Psoas muscle (tissue), 8 donors: ENCODE measurements at places on chromosomes 5 and 9. TPM values are rescaled to one million over a fixed set of nuclear protein-coding genes. Genes with fewer than 3 reads are reported as not detected.

DNA sequence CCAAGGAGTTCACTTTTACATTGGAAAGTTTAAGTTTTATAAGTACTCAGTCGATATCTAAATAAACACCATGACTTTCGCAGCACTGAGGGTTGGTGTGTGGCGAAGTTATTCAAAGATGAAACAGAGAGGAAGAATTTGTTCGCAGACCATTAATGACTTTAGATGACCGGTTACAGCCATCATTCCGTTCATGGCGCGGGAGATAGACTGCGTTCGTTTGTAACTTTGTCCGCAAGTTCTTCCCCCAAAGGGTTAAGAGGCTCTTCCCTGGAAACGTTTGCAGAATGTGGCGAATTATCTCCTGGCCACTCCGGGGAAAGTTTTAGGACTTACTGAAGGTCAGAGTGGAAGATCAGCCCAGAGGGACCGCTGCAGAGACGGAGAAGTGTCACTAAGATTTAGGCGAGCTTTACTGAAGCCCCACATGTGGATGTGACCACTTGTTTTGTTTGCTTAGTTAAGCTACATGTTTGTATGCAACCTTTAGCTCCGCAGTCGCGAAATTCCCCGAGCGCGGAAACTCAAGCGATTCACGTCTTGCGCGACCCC lies 2.2 kb upstream of the FOXD1 start:
- peak overlapping the region; percentile 47 for H3K4me3 ChIP-seq
- DNase-seq, result no peak
- peaks cover 10% of the 10 kb centered on the region for H3K27me3 ChIP-seq
- peaks cover 10% of the 10 kb centered on the region for H3K4me1 ChIP-seq
- H3K36me3 ChIP-seq, result no peaks in the 10 kb centered on the region

SV2C gene
- not detected for total RNA-seq

LAMC3 gene
- total RNA-seq, result 0.24 TPM

GRCh38 chr5:60196385-60197113 lies 303.0 kb upstream of the PDE4D start:
- H3K27ac ChIP-seq, result no peak overlapping the region
- no peaks in the 10 kb centered on the region for H3K27me3 ChIP-seq
- no peaks in the 10 kb centered on the region for H3K36me3 ChIP-seq
- DNase-seq, result peak; percentile 18

DNA sequence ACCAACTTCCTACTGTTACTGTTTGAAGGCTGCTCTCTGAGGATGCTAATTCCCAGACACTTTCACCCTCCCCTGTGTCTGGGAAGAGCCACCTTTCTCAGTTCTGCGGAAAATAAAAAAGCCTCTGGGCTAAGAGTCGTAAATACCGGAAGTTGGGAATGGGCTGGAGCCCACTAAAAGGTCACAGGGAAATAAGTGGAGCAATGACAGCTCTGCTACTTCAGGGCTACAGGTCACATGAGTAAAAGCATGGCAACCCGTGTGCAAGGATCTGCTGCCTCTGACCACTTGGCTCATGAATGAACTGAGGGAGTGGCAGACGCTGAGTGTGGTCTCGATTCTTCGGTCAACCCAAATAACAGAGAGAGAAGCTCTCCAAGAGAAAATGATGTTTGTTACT lies 25.8 kb upstream of the ATP6V1G1 start:
- H3K36me3 ChIP-seq, result no peaks in the 10 kb centered on the region
- no peak overlapping the region for H3K4me3 ChIP-seq
- no peak for DNase-seq
- H3K27me3 ChIP-seq, result no peaks in the 10 kb centered on the region
- no peaks in the 10 kb centered on the region for H3K4me1 ChIP-seq
- no peak overlapping the region for H3K27ac ChIP-seq

PDGFRB gene
- total RNA-seq, result 37.5 TPM

DNA sequence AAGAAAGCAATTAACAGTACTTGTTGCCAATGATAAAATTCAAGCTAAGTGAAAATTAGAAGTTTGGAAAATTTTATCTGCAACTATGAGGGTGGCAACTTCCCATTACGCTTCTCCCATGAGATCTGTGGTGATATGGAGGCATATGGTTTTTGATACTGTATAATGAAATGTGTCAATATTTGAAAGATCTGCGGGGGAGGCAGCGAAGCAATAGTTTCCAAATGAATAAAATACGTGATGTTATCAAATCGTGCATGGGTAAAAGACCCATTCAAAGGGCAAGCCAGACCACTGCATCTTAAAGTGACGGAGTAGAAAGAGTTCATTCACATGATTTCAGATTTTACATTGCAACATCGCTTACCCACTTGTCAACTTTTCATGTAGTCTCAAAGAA lies 20.9 kb upstream of the BOD1 start:
- no peaks in the 10 kb centered on the region for H3K27me3 ChIP-seq
- H3K27ac ChIP-seq, result no peak overlapping the region
- no peaks in the 10 kb centered on the region for H3K36me3 ChIP-seq
- no peaks in the 10 kb centered on the region for H3K4me1 ChIP-seq
- no peak for DNase-seq

CATSPER3 gene
- 1.0 TPM for total RNA-seq

- no peak overlapping the region for H3K4me3 ChIP-seq
- H3K4me1 ChIP-seq, result no peaks in the 10 kb centered on the region
- no peaks in the 10 kb centered on the region for H3K36me3 ChIP-seq
- H3K27ac ChIP-seq, result no peak overlapping the region
Measured at GRCh38 chr5:58615972-58616371, 33.1 kb downstream of the RAB3C start.

- no peaks in the 10 kb centered on the region for H3K4me1 ChIP-seq
- H3K27me3 ChIP-seq, result peaks cover 1% of the 10 kb centered on the region
- no peak overlapping the region for H3K4me3 ChIP-seq
- no peak overlapping the region for H3K27ac ChIP-seq
Measured at GRCh38 chr5:73136055-73136562, 15.7 kb downstream of the TMEM171 start.

EGR1 gene
- 34.8 TPM for total RNA-seq

DNA sequence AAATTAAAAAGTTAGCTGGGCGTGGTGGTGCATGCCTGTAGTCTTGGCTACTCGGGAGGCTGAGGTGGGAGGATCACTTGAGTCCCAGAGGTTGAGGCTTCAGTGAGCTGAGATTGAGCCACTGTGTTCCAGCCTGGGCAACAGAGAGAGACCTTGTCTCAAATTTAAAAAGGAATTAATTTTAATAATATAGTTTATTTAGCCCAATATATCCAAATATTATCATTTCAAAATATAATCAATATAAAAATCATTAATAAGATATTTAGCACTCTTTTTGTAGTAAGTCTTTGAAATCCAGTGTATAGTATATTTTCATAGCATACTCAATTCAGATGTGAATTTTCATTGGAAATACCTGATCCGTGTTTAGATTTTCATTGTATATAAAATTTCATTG lies 43.2 kb upstream of the ORM1 start:
- DNase-seq, result no peak
- peaks cover 14% of the 10 kb centered on the region for H3K4me1 ChIP-seq
- H3K4me3 ChIP-seq, result no peak overlapping the region
- no peak overlapping the region for H3K27ac ChIP-seq
- H3K27me3 ChIP-seq, result no peaks in the 10 kb centered on the region
